ENCODE measurements at places on chromosomes 7 and 10. TPM values are rescaled to one million over a fixed set of nuclear protein-coding genes. Genes with fewer than 3 reads are reported as not detected.

CYP2C19 gene
- total RNA-seq = not detected

OPTN gene
- total RNA-seq = 107 TPM

HOXA5 gene
- total RNA-seq = 1.2 TPM

CALHM1 gene
- total RNA-seq = not detected

IKZF1 gene
- total RNA-seq = not detected

ADRA2A gene
- total RNA-seq = 2.0 TPM

LEP gene
- total RNA-seq = 0.17 TPM

PSTK gene
- total RNA-seq = 2.9 TPM

ORC5 gene
- total RNA-seq = 72.7 TPM

EBLN1 gene
- not detected for total RNA-seq

IL15RA gene
- total RNA-seq = 5.0 TPM

All from smooth muscle cell of the pulmonary artery (primary cell).